ENCODE measurements at places on chromosomes 6 and 20. TPM values are rescaled to one million over a fixed set of nuclear protein-coding genes. Genes with fewer than 3 reads are reported as not detected.

DNA sequence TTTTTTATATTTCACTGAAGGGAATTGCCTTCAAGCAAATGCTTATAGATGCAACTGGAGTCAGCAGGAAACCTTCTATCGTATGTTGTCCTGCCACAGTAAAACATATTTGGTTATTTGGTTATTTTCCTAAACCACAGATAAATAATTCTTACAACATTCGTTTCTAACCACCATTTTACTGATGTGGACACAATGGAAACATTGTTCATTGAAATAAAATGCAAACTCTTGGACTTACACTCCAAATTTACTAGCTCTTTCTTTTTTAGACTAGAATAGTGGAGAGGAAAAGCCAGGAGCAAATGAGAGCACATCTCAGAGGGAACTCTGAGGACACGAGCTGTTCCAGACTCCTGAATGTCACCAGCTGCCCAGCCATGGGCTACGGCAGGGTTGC is 114.8 kb downstream of the RPS12 start:
- H3K4me3 ChIP-seq, result no peak overlapping the region
- no peak for DNase-seq
- peaks cover 5% of the 10 kb centered on the region for H3K4me1 ChIP-seq
- no peak overlapping the region for H3K27ac ChIP-seq
- no peaks in the 10 kb centered on the region for H3K27me3 ChIP-seq

- DNase-seq, result no peak
- no peak overlapping the region for H3K4me3 ChIP-seq
- no peaks in the 10 kb centered on the region for H3K36me3 ChIP-seq
- no peak overlapping the region for H3K27ac ChIP-seq
These were observed 87.1 kb downstream of the TMEM242 start for GRCh38 chr6:157236040-157236725.

DNA sequence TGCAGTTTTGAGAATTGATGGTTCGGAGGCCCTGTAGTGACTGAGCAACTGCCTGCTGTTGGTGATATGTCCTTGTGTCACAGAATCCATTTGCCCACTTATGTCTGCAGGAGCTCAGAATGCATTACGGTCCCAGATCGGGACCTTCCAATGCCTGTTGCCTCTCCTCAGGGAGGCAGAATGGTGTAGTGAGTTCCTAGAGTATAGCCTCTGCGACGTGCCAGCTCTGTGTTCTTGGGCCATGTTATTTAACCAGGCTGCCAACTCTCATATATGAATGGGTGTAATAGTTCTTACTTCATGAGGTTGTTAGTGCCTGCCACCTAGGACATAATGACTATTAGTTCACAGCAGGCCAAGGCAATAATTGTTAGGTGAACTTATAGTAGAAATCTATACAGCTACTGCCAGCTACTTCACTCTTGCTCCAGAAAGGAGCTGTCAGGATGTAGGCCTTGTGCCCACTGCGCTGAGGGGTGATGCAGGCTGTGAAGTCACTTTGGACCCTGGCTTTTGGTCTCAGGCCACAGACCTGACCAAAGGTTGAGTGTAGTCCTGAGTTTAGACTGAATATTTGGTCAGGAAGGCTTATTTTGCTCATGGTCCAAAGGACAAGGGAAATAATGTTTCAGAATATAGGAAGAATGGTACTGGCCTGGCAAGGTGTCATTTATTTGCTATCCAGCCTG is 82.1 kb downstream of the ASXL1 start:
- H3K4me3 ChIP-seq, result no peak overlapping the region
- H3K27ac ChIP-seq, result no peak overlapping the region
- no peak for DNase-seq
- H3K27me3 ChIP-seq, result no peaks in the 10 kb centered on the region
- H3K36me3 ChIP-seq, result 0 out of 2 replicates have a peak, but pooled peaks cover 6% of the 10 kb centered on the region

GRCh38 chr6:47276377-47276776 is 33.3 kb downstream of the TNFRSF21 start:
- peak; percentile 16 for DNase-seq
- no peaks in the 10 kb centered on the region for H3K27me3 ChIP-seq
- no peak overlapping the region for H3K4me3 ChIP-seq
- peaks cover 89% of the 10 kb centered on the region for H3K36me3 ChIP-seq
- H3K4me1 ChIP-seq, result peaks cover 49% of the 10 kb centered on the region

DNA sequence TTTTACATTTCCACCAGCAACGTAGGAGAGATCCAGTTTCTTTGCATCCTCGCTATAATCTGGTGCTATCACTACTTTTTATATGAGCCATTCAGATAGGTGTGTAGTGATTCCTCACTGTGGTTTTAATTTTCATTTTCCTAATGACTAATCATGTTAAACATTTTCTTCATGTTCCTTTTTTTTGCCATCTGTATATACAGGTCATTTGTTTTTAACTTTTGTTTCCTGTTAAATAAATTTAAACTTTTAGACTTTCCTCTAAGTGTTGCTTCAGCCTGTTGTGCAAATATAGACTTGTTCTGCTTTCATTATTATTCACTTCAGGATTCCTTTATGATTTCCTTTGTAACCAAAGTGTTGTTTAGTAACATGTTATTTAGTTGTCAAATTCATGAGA is 697.4 kb downstream of the PTPRT start:
- no peak overlapping the region for H3K4me3 ChIP-seq
- DNase-seq, result no peak
- H3K4me1 ChIP-seq, result no peaks in the 10 kb centered on the region
- no peaks in the 10 kb centered on the region for H3K36me3 ChIP-seq
- no peaks in the 10 kb centered on the region for H3K27me3 ChIP-seq
- H3K27ac ChIP-seq, result no peak overlapping the region

GRCh38 chr6:26022737-26023136 is 60.1 kb downstream of the TRIM38 start:
- DNase-seq, result no peak
- H3K36me3 ChIP-seq, result no peaks in the 10 kb centered on the region
- peak overlapping the region; percentile 84 for H3K4me3 ChIP-seq
- no peaks in the 10 kb centered on the region for H3K27me3 ChIP-seq
- H3K27ac ChIP-seq, result peak overlapping the region; percentile 94

DNA sequence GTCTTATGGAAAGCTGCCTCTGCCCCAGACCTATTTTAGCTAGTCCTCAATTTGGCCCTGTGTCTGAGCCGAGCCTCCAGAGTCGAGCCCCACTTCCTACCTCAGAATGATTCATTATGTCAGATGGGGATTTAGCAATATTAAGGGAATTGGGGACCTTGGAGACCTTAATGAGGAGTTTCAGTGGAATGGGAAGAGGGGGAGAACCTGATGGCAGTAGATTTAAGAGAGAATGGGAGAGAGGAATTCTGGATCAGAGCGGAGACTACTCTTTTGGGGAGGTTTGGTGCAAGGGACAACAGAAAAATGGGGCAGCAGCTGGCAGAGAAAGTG is 63.5 kb downstream of the EFHC1 start:
- H3K27ac ChIP-seq, result no peak overlapping the region
- DNase-seq, result no peak
- no peaks in the 10 kb centered on the region for H3K36me3 ChIP-seq
- 0 out of 2 replicates have a peak, but pooled peaks cover 7% of the 10 kb centered on the region for H3K4me1 ChIP-seq

DNA sequence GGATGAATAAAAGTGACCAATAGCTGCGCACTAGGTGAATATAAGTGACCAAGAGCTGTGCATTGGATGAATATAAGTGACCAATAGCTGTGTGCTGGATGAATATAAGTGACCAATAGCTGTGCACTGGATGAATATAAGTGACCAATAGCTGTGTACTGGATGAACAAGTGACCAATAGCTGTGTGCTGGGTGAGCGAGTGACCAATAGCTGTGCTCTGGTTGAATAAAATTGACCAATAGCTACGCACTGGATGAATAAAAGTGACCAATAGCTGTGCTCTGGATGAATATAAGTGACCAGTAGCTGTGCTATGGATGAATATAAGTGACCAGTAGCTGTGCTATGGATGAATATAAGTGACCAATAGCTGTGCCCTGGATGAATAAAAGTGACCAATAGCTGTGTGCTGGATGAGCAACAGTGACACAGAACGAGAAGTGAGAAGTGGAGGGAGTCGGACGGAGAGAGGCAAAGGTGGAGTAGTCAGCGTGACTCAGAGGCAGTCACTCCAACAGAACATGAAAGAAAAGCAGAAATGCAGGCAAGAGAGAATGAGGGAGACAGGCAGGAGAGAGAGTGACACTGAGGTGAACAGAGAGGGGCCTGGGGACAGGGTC is 38.5 kb downstream of the RBM38 start:
- no peak overlapping the region for H3K4me3 ChIP-seq
- DNase-seq, result no peak
- H3K27me3 ChIP-seq, result no peaks in the 10 kb centered on the region

DNA sequence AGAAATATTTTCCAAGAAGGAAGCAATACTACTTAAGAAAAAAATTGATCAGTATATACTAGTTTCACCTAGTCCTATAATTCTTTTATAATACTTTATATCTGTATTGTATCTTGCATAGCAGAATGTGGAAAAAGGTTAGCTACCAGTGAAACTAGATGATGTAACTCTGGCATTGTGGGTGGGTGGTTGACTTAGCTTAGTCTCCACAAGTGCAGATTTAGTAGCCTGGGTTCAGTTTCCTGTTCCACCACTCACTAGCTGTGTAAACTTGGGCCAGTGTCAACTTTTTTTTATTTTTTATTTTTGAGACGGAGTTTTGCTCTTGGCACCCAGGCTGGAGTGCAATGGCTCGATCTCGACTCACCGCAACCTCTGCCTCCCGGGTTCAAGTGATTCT is 2.0 kb downstream of the MUC21 start:
- H3K27ac ChIP-seq, result no peak overlapping the region
- no peak overlapping the region for H3K4me3 ChIP-seq
- H3K4me1 ChIP-seq, result 0 out of 2 replicates have a peak, but pooled peaks cover 5% of the 10 kb centered on the region
- DNase-seq, result no peak

DNA sequence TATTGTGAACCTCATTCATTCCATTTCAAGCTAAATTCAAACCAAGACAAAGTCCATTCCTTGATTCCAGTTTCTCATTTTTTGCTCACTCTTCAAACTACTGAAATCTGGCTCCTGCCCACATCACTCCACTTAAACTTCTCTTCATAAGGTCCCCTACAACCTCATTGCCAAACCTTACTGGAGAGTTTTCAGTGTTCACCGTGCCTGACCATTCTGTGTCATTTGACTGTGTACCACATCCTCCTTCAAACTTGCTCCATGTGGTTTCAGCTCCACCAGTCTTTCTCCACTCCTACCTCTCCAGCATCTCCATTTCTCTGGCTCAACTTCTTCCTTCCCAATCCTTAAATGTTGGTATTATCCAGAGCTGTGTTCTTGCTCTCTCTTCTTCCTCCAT is 38.5 kb upstream of the TAB2 start:
- H3K27ac ChIP-seq, result no peak overlapping the region
- H3K4me1 ChIP-seq, result no peaks in the 10 kb centered on the region
- no peaks in the 10 kb centered on the region for H3K27me3 ChIP-seq
- no peak overlapping the region for H3K4me3 ChIP-seq

DNA sequence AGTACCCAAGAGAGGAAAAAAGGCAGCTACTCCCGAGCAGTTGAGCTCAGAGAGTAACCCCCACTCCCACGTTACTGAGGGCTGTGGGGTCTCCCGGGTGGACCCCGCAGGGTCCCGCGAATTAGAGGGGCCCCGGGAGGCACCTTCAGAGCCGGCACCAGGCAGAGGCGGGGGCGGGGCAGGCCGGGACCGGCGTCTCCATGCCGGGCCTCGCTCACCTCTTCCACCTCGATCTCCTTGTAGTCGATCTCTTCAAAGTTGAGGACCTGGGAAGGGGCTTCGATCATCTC is 381 bp downstream of the MAP3K7 start:
- peak overlapping the region; percentile 79 for H3K4me3 ChIP-seq
- no peaks in the 10 kb centered on the region for H3K27me3 ChIP-seq
- H3K36me3 ChIP-seq, result no peaks in the 10 kb centered on the region
- peak overlapping the region; percentile 83 for H3K27ac ChIP-seq

DNA sequence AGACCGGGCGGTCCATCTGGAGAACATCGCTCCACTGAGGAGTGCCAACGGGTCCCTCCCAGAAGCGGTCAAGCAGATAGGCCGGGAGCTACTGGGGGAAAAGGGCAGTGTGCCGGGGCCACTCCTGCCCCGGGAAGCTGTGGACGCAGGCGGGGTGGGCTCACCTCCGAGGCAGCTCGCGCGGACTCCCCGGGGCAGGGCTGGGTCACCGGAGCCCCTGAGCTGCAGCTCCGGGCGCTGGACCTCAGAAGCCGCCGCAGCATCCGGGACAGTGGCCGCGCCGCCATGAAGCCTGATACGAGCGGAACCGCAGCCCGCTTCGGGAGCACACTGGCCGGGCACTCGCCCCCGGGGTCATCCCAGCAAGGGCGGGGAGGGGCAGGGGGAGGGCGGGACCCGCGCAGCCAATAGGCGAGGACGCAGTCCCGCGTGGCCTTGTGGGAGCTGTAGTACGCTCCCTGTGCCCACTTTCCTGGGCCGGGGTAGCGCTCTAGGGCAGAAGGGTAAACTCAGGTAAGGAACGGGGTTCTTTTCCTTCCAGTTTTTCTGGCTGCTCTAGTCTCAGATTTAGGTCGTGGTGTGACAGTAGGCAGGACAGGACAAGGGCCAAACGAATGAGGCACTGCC is at the start of gene MOCS1:
MOCS1 (minus strand) TSS at position 332 of the 627 bp plus-strand sequence; CDS start at position 287, 45 bp downstream.
- no peaks in the 10 kb centered on the region for H3K4me1 ChIP-seq
- DNase-seq, result no peak
- H3K36me3 ChIP-seq, result no peaks in the 10 kb centered on the region
- no peak within 1 kb of the TSS for H3K27ac ChIP-seq

GRCh38 chr6:87847135-87847829 is 145.2 kb upstream of the AKIRIN2 start:
- peaks cover 11% of the 10 kb centered on the region for H3K4me1 ChIP-seq
- H3K27me3 ChIP-seq, result no peaks in the 10 kb centered on the region

DNA sequence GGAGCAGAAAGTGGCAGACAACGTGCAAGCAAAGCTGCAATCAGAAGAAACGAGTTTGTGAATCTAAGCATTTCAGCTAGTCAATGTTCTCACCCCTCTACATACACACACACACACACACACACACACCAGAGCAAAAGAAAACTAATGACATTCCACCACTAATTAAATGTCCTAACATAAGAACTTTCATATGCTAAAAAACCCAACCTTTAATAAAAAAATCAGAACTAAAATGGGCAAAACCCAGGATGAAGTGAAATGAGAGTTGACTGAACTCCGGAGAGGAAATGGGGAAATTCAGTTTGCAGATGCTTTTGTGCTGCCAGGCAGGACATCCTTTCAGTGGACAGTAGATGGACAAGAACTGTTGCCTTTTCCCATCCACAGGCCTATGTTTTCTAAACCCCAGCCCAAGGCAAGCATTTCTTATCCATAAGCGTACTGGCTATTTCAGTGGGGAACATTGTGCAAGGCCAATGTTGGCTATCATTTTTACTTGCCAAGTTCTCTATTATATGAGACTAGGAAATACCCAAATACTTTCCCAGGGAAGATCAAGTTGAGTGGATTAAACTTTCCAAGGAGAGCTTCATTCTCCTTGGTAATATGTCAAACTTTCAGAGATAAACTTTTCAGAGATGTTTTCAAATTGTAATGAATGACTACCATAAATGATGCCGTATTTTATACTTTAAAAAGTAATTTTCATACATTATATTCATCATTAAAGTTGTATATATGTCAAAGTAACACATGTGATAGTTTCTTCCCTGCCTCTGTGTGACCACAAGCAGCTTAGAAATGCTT is 27.3 kb downstream of the RIN2 start:
- no peak for DNase-seq
- H3K27me3 ChIP-seq, result no peaks in the 10 kb centered on the region
- peaks cover 4% of the 10 kb centered on the region for H3K36me3 ChIP-seq

GRCh38 chr6:47141171-47141570 is 99.0 kb upstream of the ADGRF1 start:
- no peaks in the 10 kb centered on the region for H3K27me3 ChIP-seq
- H3K27ac ChIP-seq, result peak overlapping the region; percentile 42
- no peak for DNase-seq
- H3K4me1 ChIP-seq, result peaks cover 40% of the 10 kb centered on the region

FBXL4 gene
- 13.9 TPM for total RNA-seq

LGSN gene
- not detected for total RNA-seq

RIMS1 gene
- total RNA-seq, result not detected

ZBTB46 gene
- total RNA-seq, result 4.9 TPM

All from PC-9 (cell line).